Stomach (tissue), 19 donors: ENCODE measurements at places on chromosomes 4 and X. TPM values are rescaled to one million over a fixed set of nuclear protein-coding genes. Genes with fewer than 3 reads are reported as not detected.
A peak's percentile ranks its signal among the peaks of the same experiment; 100 is the strongest.

- no peak for DNase-seq
- H3K4me1 ChIP-seq = no peaks in the 10 kb centered on the region
- H3K27me3 ChIP-seq = no peaks in the 10 kb centered on the region
- H3K4me3 ChIP-seq = no peak overlapping the region
These were observed 1639.6 kb upstream of the PCDH10 start for GRCh38 chr4:131509521-131509920.

DNA sequence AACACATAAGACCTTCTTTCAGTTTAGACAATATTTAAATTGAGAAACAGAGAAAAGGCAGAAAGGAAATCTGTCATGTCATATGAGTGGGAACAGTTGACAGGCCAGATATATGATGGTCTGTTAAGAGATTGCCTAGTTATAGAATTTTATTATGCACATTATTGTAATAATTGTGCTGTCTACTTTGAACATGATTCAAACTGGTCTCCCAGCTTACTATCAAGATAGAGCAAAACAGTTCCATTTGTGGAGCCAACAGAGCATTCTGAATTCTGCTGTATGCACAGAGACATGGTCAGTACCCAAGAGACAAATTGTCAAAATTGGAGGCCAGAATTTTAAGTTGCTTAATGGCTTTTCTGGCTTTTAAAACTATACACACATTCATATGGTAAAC, 139.4 kb downstream of the FBXO8 start:
- H3K27ac ChIP-seq = no peak overlapping the region
- no peaks in the 10 kb centered on the region for H3K4me1 ChIP-seq
- no peaks in the 10 kb centered on the region for H3K36me3 ChIP-seq
- H3K27me3 ChIP-seq = no peaks in the 10 kb centered on the region
- peak; percentile 67 for DNase-seq
- H3K4me3 ChIP-seq = no peak overlapping the region

DNA sequence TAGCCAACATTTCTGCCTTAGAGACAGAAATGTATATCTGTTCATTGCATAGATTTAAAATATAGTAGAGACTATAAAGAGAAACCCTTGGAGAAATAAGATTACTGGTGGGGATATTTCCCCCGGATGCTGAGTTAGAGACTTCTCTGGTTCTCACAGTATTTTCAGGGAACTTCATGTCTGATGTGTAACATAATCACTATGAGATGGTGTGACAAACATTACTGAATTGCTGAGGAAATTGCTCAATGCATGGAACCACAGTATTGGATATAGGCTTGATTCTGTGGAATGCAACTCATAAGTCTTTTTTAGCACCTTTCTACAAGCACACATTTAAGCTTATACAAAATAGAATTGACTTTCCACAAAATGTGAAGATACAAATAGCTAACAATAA, 152.7 kb downstream of the SOWAHB start:
- no peak overlapping the region for H3K27ac ChIP-seq
- DNase-seq = no peak
- H3K4me3 ChIP-seq = no peak overlapping the region
- H3K4me1 ChIP-seq = no peaks in the 10 kb centered on the region
- no peaks in the 10 kb centered on the region for H3K27me3 ChIP-seq

DNA sequence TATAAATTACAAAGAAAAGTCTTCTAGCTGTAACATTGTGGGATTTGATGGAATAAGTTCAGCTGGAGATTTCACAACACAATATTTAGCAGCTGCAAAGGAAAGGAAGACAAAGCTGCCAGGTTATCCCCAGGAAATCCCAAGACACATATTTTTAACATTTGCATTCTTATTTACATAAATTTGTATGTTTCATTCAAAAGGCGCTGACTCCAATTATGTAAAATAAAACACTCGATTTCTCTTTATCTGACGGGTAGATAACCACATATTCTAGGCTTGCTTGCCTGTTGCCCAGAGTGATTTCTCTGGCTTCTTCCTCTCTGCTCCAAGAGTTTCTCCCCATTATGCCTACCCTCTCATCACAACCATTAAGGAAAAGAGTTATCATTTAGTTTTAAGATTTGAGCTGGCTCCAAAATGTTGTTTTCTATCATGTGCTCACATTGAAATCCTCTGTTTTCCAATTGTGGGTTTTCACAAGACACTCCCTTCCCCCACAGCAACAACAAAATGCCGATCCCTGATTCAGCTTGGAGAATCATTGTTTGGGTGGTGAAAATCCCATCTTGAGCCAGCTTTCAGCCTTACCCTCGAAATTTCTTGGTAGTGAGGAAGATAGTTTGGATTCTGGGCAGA, 128.2 kb upstream of the RASGEF1B start:
- H3K27ac ChIP-seq = peak overlapping the region; percentile 46
- DNase-seq = peak; percentile 32
- no peaks in the 10 kb centered on the region for H3K27me3 ChIP-seq
- no peaks in the 10 kb centered on the region for H3K36me3 ChIP-seq
- H3K4me3 ChIP-seq = no peak overlapping the region

GRCh38 chr4:90641861-90642599, 514.8 kb downstream of the CCSER1 start:
- H3K27ac ChIP-seq = no peak overlapping the region
- no peak overlapping the region for H3K4me3 ChIP-seq
- no peaks in the 10 kb centered on the region for H3K36me3 ChIP-seq
- no peaks in the 10 kb centered on the region for H3K4me1 ChIP-seq
- H3K27me3 ChIP-seq = no peaks in the 10 kb centered on the region

DNA sequence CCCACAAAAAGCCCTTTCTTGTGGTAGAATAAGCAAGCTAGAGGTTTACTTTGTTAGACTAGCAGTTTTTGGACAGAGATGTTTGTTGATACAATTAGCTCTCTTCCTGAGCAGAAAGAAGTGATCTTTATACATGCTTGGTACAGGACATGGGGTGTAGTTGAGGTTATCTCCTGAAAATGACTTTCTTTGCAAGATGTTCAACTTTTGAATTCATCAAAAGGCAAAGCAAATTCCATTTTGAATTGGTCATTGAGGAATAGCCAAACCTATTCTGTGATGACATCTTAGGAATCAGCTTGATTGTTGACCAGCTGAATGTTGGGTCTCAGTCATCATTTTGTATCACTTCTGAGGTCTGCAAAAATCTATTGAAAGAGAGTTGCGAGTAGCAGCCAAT, 3.8 kb downstream of the CPE start:
- peaks cover 24% of the 10 kb centered on the region for H3K27me3 ChIP-seq
- H3K27ac ChIP-seq = no peak overlapping the region
- DNase-seq = no peak
- peaks cover 25% of the 10 kb centered on the region for H3K4me1 ChIP-seq
- H3K36me3 ChIP-seq = no peaks in the 10 kb centered on the region

GRCh38 chr4:96473246-96473645, 633.4 kb downstream of the PDHA2 start:
- no peaks in the 10 kb centered on the region for H3K4me1 ChIP-seq
- no peak overlapping the region for H3K27ac ChIP-seq
- DNase-seq = no peak
- H3K4me3 ChIP-seq = no peak overlapping the region
- H3K36me3 ChIP-seq = no peaks in the 10 kb centered on the region

DNA sequence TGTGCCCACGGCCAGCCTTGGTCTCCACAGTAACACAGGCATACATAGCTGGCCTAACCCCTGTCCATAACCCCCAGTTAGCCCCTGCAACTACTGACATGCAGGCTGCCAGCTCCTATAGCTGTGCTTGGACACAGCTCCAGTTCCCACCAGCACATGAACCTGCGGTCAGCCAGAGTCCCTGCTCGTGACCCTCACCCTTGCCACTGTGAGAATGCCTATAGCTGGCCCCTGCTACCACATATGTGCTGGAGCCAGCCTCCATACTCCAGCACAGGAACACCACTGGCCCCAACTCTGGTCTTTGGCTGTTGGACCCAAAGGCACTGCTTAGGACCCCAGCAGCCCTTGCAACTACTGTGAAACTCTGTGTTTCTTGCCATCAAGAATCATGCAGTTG, 930.9 kb downstream of the ADGRL3 start:
- no peaks in the 10 kb centered on the region for H3K36me3 ChIP-seq
- DNase-seq = no peak
- H3K27ac ChIP-seq = no peak overlapping the region
- no peak overlapping the region for H3K4me3 ChIP-seq

DNA sequence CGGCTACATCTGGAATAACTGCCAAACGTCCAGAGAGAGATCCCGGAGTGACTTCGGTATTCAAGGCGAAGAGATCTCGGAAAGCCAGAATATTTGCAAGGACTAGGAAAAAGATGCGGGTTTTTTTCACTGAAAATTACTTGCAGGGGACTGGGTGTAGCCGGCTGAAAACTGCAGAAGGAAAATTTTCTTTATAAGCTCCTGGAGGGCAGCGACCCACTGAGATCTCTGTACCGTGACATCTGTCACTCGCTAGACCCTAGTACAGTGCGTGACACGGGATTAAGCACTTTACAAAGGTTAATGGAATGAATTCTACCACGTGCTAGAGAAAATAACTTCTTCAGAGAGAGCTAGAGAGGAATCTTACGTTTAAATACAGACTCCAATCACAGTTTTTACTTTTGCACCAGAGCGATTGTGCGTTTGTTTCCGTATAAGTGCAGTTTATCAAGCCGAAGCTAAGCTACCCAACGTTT, 1.1 kb upstream of the LCORL start:
- no peak for DNase-seq
- H3K27ac ChIP-seq = peak overlapping the region; percentile 95
- no peaks in the 10 kb centered on the region for H3K36me3 ChIP-seq
- H3K27me3 ChIP-seq = no peaks in the 10 kb centered on the region

- H3K36me3 ChIP-seq = no peaks in the 10 kb centered on the region
- no peaks in the 10 kb centered on the region for H3K27me3 ChIP-seq
- no peak for DNase-seq
- H3K27ac ChIP-seq = peak overlapping the region; percentile 22
- H3K4me1 ChIP-seq = peaks cover 11% of the 10 kb centered on the region
- H3K4me3 ChIP-seq = no peak overlapping the region
These were observed 373.4 kb downstream of the PDGFC start for GRCh38 chr4:156598138-156598681.

DNA sequence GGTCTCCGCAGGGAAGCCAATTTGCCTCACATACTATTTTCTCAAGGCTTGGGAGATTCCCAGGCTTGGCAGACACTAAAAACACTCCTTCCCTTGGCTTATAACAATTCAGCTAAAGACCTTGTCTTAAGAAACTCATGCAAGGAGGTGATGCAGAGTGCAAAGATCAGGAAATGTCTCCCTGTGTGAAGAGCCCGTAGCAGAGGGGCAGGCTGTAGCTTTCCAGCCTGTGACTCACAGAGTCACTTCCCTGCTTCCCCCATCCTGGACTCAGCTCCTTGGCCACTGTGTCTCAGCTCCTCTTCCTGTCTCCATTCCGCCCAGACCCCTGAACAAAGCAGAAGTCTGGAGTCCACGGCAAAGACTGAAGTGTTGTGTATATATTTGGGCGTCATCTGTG, 56.1 kb downstream of the KDR start:
- H3K4me1 ChIP-seq = no peaks in the 10 kb centered on the region
- H3K27ac ChIP-seq = no peak overlapping the region

- no peaks in the 10 kb centered on the region for H3K27me3 ChIP-seq
- no peak overlapping the region for H3K27ac ChIP-seq
- no peak overlapping the region for H3K4me3 ChIP-seq
- DNase-seq = no peak
- H3K4me1 ChIP-seq = peaks cover 8% of the 10 kb centered on the region
These were observed 38.2 kb upstream of the MYOZ2 start for GRCh38 chr4:119097282-119097900.

- H3K4me3 ChIP-seq = no peak overlapping the region
- H3K36me3 ChIP-seq = no peaks in the 10 kb centered on the region
- H3K27ac ChIP-seq = no peak overlapping the region
- DNase-seq = no peak
- H3K27me3 ChIP-seq = no peaks in the 10 kb centered on the region
- no peaks in the 10 kb centered on the region for H3K4me1 ChIP-seq
These were observed 76.2 kb downstream of the PTPN13 start for GRCh38 chr4:86670298-86670697.

DNA sequence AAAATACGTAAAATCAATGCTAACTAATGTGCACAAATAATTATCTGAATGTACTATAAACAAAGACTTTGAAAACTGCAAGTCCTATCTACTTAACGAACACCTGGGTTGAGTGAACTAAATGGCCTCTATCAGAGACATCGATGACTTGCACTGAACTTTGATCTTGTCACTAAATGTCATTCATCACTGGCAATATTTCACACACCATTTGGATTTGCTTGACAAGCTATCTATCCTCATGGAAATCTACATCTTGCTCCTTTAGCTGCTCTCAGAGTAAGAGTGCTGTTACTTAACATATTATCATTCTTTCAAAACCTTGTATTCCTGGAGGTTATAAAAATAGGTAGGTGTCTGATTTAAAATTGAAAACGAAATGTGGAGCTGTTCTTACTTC, 289.3 kb downstream of the TLL1 start:
- H3K27me3 ChIP-seq = no peaks in the 10 kb centered on the region
- no peak for DNase-seq
- no peak overlapping the region for H3K4me3 ChIP-seq
- H3K27ac ChIP-seq = no peak overlapping the region

DNA sequence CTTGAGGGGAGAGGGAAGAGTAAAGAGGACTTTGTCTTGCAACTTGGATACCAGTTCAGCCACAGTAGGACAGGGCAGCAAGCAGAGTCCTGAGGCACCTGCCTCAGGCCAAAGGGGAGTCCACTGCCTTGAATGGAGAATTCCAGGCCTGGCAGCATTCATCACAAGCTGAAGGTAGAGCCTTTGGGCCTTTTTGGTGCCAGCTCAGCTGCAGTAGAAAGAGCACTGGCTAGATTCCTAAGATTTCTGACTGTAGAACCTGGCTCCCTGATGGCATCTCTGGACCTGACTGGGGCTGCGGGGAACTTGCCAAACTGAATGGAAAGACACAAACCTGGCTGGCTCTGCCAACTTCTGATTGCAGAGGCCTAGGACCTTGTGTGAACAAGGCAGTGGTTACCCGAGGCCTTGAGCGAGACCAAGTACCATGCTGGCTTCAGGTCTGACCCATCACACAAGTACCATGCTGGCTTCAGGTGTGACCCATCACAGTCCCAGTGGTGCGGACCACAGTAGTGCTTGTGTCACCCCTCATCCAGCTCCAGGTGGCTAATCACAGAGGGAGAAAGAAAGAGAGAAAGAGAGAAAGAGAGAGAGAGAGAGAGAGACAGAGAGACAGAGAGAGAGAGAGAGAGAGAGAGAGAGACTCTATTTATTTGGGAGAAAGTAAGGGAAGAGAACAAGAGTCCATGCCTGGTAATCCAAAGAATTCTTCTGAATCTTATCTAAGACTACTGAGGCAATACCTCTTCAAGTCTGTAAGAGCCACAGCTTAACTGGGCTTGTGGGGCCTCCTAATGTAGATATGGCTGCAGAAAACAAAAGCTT, 137.6 kb upstream of the SPIN4 start:
- H3K4me3 ChIP-seq = no peak overlapping the region
- no peaks in the 10 kb centered on the region for H3K36me3 ChIP-seq
- no peak for DNase-seq

Gene AKAP4
- not detected for total RNA-seq

Gene GAGE12J
- total RNA-seq = not detected

Gene GAGE12G
- not detected for total RNA-seq

Gene CENPVL3
- total RNA-seq = not detected

Gene PABPC5
- 0.58 TPM for total RNA-seq

Gene LRP2BP
- total RNA-seq = not detected
